NCI-H460 (cell line): ENCODE measurements at places on chromosomes 3 and 15. TPM values are rescaled to one million over a fixed set of nuclear protein-coding genes. Genes with fewer than 3 reads are reported as not detected.
A peak's percentile ranks its signal among the peaks of the same experiment; 100 is the strongest.

GRCh38 chr3:173857154-173857553, 459.6 kb downstream of the NLGN1 start:
- no peak for DNase-seq

DNA sequence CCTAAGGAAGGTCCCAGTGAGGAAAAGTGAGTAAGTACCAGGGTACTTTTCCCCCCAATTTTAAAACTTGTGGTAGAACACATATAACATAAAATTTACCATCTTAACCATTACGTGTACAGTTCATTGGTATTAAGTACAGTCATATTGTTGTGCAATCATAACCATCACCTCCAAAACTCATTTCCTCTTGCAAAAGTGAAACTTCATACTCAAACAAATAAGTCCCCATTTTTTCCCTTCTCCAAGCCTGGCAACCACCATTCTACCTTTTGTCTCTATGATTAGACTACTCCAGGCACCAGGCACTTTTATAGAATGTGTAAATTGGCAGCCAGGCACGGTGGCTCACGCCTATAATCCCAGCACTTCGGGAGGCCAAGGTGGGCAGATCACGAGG, 12.2 kb downstream of the PRC1 start:
- no peak for DNase-seq

- no peak for DNase-seq
Measured at GRCh38 chr3:153072382-153072781, 89.6 kb upstream of the RAP2B start.

DNA sequence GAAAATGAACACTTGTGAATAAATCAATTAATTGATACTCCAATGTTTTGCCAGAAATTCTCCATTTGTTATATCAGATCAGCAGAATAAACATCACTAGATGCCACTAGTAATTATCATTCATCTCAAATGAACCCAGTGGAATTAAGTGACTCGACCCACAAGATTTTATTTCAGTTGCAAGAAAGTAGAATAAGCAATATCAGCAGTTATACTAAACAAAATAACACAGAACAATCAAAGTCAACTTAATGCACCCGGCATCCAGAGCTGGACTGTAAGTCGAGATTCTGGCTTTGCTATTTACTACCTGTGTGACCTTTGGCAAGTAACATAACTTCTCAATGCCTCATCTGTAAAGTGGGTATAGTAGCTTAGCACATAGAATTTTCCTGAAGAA, 256.5 kb downstream of the MEIS2 start:
- no peak for DNase-seq

DNA sequence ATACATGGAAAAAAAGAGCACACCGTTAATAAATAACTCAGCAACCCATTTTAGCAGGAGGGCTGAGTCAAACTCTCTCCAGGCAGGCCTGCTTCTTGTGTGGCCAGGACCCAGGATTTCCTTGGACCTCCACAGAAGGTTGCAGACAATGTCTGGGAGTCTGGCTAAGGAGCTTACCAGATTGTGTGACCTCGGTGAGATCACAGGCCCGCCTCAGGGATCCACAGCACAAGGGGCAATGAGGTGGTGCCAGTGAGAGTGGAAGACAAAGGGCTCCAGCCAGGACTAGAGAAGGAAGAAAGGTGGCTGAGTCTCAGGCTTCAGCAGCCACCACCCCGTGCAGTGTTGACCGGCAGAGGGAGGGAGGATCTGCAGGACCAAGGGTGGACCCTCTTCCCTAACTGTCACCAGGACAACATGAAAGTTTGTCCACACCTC, 32.2 kb upstream of the SEC22A start:
- no peak for DNase-seq

SLC27A2 gene
- total RNA-seq: 18.7 and 20.0 TPM in 2 replicates

GPR156 gene
- total RNA-seq: 0.35 and 0.40 TPM in 2 replicates

GRCh38 chr3:18812316-18812715, 336.0 kb upstream of the KCNH8 start:
- no peak for DNase-seq

DNA sequence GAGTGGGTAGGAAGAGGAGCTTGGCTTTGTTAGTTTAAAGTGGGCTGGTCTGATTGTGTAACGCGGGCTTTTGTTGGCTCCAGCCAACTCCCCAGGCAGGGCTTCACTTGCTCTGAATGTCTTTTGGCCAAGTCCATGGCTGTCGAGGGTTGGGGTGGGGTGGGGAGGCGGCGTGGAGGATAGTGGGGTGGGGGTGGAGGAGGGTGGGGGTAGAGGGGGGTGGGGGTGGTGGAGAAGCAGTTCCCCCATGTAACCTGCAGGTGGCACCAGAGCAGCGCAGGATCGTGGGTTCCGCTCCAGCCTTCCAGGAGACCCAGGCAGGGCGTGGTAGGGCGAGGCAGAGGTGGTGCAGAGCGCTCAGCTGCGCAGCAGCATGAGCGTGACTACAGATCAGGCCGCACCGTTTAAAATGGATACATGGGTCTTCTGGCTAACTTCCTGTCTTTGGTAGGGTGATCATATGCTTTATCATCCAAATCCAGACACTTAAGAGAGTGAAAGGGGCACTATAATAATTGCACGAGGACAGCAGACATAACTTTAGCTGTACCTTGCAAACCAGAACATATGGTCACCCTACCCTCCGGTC, 28.3 kb downstream of the GOLGA6A start:
- DNase-seq: peak; percentile 68

GRCh38 chr15:70954171-70954570, 61.5 kb downstream of the LRRC49 start:
- DNase-seq: no peak

- no peak for DNase-seq
Measured at GRCh38 chr15:70324001-70324974, 226.6 kb upstream of the TLE3 start.

PP2D1 gene
- total RNA-seq: not detected in 2 replicates

LAMB2 gene
- total RNA-seq: 174 and 177 TPM in 2 replicates

GRCh38 chr3:118781839-118782238, 252.8 kb downstream of the IGSF11 start:
- no peak for DNase-seq

DNA sequence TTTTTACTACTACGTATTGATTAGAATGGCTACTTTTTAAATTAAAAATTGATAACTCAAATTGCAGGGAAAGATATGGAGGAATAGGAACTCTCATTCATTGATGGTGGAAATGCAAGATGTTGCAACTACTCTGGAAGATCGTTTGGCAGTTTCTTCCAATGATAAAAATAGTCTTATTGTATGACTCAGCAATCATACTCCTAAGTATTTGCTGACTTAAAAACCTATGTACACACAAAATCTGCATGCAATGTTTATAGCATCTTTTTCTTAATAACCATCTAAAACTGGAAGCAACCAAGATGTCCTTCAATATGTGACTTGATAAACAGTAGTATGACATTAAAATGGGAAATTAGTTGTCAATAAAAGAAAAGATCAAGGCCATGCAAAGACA, 87.4 kb upstream of the LRRC3B start:
- no peak for DNase-seq

SKIC8 gene
- total RNA-seq: 73.2 and 79.6 TPM in 2 replicates

OCA2 gene
- total RNA-seq: 0.40 and 0.81 TPM in 2 replicates

- DNase-seq: no peak
Measured at GRCh38 chr3:28906561-28907310, 374.1 kb upstream of the RBMS3 start.

DNA sequence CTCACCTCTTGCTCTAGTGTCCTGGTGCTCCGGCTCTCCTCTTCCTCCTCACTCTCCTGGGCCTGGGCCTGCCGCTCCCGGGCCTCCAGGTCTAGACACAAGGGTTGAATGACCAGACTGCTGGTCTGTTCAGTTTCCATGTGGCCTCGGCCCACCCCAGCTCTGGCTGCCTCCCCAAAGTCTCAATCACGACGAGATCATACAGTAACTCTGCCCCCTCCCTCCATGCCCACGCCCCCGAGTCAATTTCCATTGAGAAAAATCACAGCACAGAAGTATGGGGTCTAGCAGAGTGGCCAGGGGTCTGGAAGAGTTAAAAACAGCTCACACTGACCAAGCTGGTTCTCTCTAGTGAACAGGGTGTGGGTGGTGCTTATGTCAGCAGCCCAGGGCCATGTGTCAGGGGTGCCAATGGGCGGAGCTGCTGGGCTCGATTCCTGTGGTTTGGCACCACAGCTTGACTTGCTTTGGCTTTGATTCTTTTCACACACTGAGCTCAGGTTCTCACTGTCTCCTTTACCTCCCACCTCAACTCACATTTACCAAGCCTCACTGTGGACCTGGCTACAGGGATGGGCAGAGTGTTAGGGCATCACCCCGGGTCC, 6.9 kb downstream of the C15orf62 start:
- no peak for DNase-seq

GRCh38 chr3:24242012-24242698, 252.5 kb downstream of the THRB start:
- no peak for DNase-seq

GRCh38 chr3:46896386-46896785, 18.9 kb downstream of the PTH1R start:
- DNase-seq: no peak

MOBP gene
- not detected in 2 replicates for total RNA-seq

BAHD1 gene
- total RNA-seq: 6.2 and 7.2 TPM in 2 replicates

DNA sequence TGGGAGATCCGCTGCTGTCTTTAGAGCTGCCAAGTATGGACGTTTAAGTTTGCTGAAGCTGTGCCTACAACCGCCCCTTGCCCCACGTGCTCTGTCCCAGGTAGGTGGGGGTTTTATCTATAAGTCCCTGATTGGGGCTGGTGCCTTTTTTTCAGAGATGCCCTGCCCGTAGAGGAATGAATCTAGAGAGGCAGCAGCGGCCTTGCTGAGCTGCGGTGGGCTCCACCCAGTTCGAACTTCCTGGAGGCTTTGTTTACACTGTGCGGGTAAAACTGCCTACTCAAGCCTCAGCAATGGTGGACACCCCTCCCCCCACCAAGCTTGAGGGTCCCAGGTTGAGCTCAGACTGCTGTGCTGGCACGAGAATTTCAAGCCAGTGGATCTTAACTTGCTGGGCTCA, 83.4 kb upstream of the FGF7 start:
- no peak for DNase-seq

- no peak for DNase-seq
Measured at GRCh38 chr3:154125378-154126030, 4.3 kb downstream of the ARHGEF26 start.

DNA sequence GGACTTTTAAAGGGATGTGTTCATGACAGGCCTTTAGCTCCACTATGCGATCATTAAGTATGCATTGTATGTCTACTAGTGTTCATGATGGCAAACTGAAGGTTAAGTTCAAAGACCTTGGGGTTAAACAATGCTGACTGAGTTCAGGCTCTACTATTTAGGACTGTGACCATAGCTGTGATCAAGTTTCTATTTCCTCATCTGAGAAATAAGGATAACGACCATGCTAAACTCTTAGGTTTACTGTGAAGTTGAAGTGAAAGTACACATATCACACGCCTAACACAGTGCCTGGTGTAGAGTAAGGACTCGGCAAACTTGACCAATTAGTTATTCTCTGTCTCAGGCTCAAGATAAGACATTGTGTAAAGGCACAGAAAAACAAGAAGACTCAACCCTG, 243.2 kb downstream of the MBNL1 start:
- no peak for DNase-seq

BCL2A1 gene
- not detected in 2 replicates for total RNA-seq

DNA sequence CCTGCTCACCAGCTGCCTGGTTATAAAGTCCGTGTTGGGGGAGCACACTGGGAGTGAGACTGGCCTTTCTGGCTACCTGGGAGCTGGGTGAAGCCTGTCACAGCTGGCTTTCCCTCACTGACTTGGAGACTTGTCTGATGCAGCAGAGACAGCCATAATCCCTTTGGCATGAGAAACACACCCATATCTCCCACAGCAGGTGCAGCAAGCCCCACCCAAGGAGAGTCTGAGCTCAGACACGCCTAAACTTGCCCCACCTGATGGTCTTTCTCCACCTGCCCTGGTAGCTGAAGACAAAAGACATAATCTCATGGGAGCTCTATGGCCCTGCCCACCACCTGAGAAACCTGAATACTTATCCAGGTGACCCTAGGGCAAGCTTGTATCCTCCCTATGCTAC, 54.8 kb downstream of the NMD3 start:
- no peak for DNase-seq

DNA sequence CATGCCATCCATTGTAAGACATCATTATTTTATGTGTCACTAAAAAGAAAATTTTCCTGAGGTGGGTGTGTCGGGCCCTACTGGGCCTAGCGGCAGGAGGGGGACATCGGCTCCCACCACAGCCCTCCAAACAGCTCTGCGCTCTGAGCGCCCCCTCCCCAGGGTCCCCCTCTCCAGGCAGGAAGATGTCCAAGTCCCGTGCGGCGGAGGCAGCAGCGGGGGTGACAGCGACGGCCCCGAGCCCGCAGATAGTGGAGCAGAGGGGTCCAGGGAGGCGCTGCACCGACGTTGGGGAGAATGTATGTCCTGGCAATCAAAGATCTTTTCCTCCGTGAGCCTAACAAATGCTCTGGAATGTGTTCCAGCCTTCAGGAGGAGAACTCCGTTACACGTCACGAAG, 24.3 kb downstream of the GPR160 start:
- DNase-seq: no peak

- DNase-seq: no peak
Measured at GRCh38 chr3:6523043-6523442, 337.9 kb upstream of the GRM7 start.

GRCh38 chr15:87947560-87947959, 309.0 kb downstream of the NTRK3 start:
- no peak for DNase-seq

MYO5A gene
- 12.1 and 12.6 TPM in 2 replicates for total RNA-seq

SUSD5 gene
- 1.7 and 2.0 TPM in 2 replicates for total RNA-seq

GRCh38 chr3:36777424-36778218, 13.3 kb upstream of the DCLK3 start:
- DNase-seq: no peak

FHIT gene
- total RNA-seq: 1.6 and 2.1 TPM in 2 replicates

- no peak for DNase-seq
Measured at GRCh38 chr3:144665567-144666053, 694.0 kb downstream of the DIPK2A start.

DNA sequence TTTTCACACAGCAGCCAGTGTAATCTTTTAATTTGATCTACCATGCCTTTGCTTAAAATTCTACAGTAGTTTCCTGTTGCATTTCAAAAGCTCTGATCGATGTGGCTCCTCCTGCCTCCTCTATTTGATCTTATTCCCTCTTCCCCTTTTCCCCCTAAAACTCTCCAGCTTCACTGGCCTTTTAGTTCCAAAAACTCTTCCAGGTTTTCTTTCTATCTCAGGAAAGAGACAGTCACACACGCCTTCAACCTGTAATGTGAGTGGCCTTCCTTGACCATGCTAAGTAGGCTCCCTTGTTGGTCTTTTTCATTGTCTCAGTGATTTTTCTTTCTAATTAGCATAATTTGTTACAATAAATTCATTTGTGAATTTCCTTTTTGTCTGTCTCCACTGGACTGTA, 985 bp downstream of the TEX9 start:
- DNase-seq: no peak

SPINK8 gene
- not detected in 2 replicates for total RNA-seq

- DNase-seq: no peak
Measured at GRCh38 chr15:66859688-66860253, 157.7 kb downstream of the SMAD6 start.

- DNase-seq: no peak
Measured at GRCh38 chr15:61890106-61890505, 170.1 kb downstream of the VPS13C start.

GRCh38 chr15:63418811-63419210, 37.2 kb upstream of the CA12 start:
- DNase-seq: no peak

KATNBL1 gene
- 40.9 and 55.2 TPM in 2 replicates for total RNA-seq
